ENCODE measurements at places on chromosomes 6 and 20. TPM values are rescaled to one million over a fixed set of nuclear protein-coding genes. Genes with fewer than 3 reads are reported as not detected.

Gene DPPA5
- not detected for total RNA-seq

Gene KCNK16
- not detected for total RNA-seq

Gene PPDPF
- total RNA-seq: 56.0 TPM

Gene EEF1A2
- 0.87 TPM for total RNA-seq

Gene POU3F2
- not detected for total RNA-seq

Data from smooth muscle cell of trachea (primary cell).